ENCODE measurements at places on chromosomes 13 and 19. TPM values are rescaled to one million over a fixed set of nuclear protein-coding genes. Genes with fewer than 3 reads are reported as not detected.

KISS1R gene
- not detected for total RNA-seq

DNA sequence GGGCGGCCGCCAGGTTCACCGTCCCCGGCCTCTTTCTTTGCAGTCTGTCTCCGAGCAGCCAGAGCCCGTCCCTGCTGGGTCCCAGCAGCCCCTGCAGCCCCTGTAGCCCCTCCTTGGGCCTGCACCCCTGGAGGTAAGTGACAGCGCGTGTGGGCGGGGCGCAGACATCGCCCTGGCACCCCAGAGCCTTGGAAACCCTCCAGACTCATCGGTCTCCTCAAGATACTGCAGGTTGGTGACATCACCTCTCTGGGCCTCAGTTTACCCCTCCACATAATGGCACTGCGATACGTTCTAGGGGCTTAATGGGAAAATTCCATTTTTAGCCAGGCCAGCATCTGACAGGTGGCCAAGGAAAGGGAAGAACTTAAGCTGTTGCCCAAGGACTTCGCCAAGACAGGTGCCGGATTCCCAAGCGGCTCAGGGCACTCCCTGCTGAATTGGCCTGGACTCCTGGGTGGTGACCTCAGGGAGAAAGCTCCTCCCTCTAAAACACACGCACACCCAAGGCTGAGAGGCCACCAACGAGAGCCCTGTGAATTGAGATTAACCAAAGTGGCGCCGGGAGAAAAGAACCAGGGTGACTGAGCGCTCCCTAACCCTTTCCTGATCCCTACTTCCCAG, 13.1 kb downstream of the MAST3 start:
- DNase-seq = no peak

DNA sequence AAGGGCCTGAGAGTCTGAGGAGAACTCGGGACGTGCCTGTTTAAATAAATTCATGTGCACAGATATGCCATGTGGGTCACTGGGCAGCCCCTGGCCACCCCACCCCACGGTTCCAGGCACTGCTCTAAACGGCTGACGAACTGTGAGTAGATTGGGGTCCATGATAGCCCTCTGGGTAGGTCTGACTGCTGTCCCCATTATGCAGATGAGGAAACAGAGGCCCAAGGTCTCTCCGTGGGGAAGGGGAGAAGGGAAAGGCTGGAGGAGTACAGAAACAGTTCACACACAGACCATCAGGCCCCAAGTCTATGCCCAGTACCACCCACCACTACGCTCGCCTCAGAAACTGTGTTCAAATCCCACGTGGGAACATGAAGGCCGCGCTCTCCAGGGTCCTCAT, 14.1 kb downstream of the ZNF787 start:
- DNase-seq = no peak

DNA sequence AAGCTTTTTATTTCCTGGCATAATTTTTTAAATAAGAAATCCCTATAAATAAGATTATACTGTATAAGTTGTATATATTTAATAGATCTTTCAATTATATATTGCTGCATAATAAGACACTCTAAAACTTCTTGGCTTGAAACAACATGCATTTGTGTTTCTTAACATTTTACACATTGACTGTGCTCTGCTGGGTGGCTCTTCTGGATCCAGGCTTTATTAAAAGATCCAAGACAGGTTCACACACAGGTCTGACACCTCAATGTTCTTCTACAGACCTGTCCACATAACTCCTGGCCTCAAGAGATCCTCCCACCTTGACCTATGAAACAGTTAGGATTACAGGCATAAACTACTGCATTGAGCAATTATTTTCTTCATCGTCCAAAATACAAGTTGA, 77.6 kb upstream of the PCDH17 start:
- no peak for DNase-seq

- no peak for DNase-seq
These were observed 8.9 kb upstream of the FAM124A start for GRCh38 chr13:51213173-51213728.

GRCh38 chr13:97028441-97029299, 34.4 kb upstream of the OXGR1 start:
- peak; percentile 76 for DNase-seq

- no peak for DNase-seq
These were observed 107.0 kb downstream of the SLITRK5 start for GRCh38 chr13:87778128-87778527.

DNA sequence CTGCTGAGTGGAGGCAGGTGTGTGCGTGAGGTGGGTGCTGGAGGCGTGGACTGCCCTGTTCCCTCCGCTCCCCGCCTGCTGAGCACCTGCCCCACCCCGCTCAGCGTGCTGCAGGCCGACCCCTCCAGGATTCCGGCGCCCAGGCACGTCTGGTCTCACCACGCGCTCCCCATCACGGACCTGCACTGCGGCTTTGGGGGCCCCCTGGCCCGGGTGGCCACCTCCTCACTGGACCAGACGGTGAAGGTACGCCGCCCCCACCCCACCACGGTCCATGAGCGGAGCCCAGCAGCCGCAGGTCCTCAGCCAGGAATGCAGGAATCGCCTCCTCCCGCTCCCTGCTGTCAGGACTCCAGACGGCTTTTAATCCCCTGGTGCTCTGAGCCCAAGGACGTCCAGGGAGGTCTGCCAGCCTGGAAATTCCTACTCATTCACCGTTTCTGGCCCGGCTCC, 6.0 kb downstream of the WDR18 start:
- DNase-seq = no peak

DNA sequence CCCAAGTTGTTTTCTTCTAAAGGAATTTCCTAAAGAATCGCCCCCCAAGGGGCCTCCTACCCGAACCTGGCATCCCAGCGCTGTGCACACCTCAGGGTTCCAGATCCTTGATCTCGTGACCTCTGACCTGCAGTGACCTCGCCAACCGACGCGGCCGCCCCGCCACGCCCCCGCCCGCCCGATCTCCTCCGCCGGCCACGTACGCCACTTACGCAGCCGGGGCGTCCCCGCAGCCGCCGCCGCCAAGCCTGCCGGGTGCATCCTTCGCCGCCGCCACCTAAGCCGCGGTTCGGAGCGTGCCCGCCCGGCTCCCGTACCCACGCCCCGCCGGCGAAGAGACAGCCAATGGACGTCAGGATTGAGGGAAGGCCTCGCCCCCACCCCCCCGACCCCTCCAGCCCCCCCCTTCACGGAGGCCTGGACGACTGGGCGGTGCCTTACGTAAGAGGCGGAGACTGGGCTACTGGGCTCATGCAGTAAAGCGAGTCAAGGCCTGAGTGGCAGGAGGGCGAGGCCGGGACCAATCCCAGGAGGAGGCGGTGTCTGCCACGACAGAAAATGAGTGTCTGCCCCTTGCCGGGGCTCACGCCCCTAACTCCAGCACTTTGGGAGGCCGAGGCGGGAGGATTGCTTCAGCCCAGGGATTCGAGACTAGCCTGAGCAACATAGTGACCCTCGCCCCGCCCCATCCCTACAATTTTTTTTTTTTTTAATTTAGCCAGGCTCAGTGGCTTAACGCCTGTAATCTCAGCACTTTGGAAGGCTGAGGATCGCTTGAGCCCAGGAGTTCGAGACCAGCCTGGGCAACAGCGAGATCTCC, at the start of gene YIF1B:
Gene YIF1B (minus strand): TSS at position 291 of the 820 bp plus-strand sequence. CDS start 30 bp downstream, at position 261.
- DNase-seq = peak; percentile 98

- no peak for DNase-seq
These were observed 910.2 kb upstream of the SLC10A2 start for GRCh38 chr13:103976371-103976770.

CATSPERD gene
- total RNA-seq = not detected

- DNase-seq = no peak
These were observed 33.5 kb downstream of the FAM216B start for GRCh38 chr13:42814868-42815267.

ZMYM2 gene
- total RNA-seq = 81.3 TPM

GRCh38 chr19:55333870-55334269, 5.8 kb upstream of the KMT5C start:
- no peak for DNase-seq

- no peak for DNase-seq
These were observed 35.3 kb downstream of the RGCC start for GRCh38 chr13:41492432-41493260.

C13orf46 gene
- total RNA-seq = 0.17 TPM

SBK3 gene
- 0.74 TPM for total RNA-seq

GRCh38 chr19:7562646-7563393, 27.3 kb downstream of the PNPLA6 start:
- DNase-seq = peak; percentile 18

DNA sequence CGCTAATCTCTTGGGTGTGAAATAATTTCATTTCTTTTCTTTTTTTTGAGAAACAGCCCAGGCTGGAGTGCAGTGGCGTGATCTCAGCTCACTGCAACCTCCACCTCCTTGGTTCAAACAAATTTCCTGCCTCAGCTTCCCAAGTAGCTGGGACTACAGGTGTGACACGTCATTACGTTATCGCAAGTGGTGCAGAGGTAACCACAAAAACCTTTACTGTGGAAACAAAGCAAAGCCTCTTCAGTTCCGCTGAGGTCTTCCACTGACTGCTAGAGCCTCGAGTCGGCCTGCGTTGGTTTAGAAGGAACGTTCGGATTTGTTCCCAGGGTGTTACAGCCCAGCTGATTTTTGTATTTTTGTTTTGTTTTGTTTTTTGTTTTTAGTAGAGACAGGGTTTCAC, 2.0 kb upstream of the ZNF784 start:
- no peak for DNase-seq

GRCh38 chr13:43626994-43627393, 159.8 kb downstream of the ENOX1 start:
- DNase-seq = no peak

DNA sequence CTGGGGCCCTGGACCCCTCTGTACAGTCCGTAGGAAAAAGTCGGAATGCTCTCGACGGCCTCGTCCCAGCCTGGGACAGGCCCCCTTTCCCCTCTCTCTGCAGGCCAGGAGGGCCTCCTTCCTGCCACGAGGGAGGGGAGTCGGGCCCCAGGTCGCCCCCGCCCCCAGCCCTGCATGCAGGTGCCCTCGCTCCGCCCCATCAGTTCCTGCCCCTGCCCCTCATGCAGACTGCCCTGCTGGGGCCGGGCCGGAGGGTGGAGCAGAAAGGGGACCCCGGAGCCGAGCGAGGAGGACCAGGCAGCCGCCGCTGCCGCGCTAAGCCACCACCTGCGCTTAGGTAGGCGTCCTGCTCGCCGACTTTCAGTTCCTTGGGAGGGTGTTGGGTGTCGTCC, 7.3 kb downstream of the LYL1 start:
- DNase-seq = no peak

DNA sequence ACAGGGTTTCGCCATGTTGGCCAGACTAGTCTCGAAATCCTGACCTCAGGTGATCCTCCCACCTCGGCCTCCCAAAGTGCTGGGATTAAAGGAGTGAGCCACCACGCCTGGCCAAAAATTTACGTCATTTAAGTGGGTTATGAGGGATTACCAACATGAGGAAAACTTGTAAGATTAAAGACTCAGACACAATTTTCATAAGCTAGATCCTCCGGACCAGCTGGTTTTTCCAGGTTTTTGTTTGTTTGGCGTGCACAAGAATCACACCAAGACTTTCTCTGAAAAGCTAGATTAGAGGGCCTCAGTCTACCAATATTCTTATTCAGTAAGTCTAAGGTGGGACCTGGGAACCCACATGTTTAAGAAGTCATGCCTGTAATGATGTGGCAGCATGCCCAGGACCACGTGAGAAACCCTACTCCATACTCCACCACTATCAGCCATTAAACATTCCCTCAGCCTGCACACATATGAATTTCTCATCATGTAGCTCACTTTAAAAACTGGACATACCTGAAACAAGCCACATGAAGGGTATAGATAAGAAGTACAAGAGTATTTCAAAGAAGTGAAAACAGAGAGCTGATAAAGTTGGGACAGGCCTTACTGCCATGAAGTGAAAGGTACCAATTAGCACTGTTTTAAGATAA, 25.7 kb downstream of the DIAPH3 start:
- no peak for DNase-seq

ADGRE3 gene
- not detected for total RNA-seq

DNA sequence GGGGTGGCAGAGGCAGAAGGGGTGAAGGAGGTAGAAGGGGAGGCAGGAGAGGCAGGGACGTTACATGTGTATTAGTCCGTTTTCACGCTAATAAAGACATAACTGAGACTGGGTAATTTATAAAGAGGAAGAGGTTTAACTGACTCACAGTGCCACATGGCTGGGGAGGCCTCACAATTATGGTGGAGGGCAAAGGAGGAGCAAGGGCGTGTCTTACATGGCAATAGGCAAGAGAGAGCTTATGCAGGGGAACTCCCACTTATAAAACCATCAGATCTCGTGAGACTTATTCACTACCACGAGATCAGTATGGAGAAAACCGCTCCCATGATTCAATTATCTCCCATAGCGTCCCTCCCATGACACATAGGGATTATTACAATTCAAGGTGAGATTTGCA, 19.0 kb upstream of the ACOD1 start:
- no peak for DNase-seq

DNA sequence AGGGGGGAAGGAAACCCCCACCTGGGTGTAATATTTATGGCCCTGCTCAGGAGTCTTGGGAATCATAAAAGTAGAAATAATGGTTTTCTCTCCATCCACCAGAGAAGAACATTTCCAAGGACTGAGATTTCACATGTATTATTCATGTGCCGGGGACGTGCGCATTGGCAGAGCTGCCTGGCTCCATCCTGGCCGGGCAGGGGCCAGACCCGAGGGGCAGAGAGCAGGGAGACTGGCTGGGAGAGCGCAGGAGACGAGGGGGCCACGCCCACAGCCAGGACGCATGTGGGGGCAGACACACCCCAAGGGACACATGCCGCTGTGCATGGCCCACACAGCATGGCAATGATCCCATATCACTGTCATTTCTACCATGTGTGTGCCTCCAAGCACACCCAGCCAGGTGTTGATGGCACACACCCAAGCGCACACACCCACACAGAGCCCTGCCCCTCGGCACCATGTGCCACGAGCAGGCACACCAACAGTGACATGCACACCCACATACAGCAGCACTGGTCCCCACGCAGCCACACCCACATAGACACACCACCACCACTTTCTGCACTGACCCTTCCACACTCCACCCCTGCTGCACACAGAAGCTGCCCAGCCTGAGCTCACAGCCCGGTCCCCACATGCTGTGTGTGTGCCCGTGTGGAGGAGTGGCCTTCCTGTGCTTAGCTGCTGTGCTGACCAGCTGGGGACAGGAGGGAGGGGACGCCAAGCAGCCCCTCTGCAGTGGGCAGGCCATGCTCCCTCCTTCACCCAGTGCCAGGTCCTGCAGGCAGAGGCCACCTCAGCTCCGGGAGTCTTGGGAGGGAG, 39.3 kb downstream of the CEBPG start:
- DNase-seq = no peak

DNA sequence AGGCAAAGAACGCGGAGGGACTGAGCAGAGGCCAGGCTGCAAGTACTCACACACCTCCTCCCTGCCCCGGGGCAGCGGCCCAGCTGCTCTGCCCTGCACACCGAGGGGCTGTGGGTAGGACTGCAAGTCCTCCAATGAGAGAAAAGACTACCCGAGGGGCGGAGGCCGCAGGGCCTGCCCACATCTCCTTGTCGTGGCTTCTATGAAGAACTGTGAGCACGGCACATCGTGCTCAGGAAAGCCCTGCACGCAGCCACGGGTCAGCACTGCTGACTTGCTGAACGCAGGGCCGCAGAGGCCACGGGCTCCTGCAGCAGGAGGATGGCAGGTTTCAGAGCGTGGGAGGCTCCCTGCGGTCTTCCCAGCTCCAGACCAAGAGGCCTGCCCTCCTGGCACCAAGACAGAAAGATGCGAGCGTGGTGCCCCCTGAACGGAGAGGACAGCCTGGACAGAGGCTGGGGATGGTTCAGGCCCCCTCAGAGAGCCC, 37.4 kb downstream of the CEBPG start:
- DNase-seq = no peak

- no peak for DNase-seq
These were observed 440.0 kb downstream of the RFC3 start for GRCh38 chr13:34257966-34258365.

CLEC11A gene
- total RNA-seq = 0.17 TPM

Data from dermis blood vessel endothelial cell (primary cell).